Activated CD8-positive, alpha-beta memory T cell treated with anti-CD3 and anti-CD28 coated beads for 1 hour (primary cell): ENCODE measurements at places on chromosomes 1 and 21.

GRCh38 chr1:64537942-64538341, 68.0 kb downstream of the CACHD1 start:
- no peak for DNase-seq

- no peak for DNase-seq
Measured at GRCh38 chr1:27531959-27532685, 42.2 kb upstream of the WASF2 start.

GRCh38 chr1:20555025-20555757, 2.8 kb downstream of the FAM43B start:
- DNase-seq: no peak

GRCh38 chr1:41274752-41275545, 32.8 kb upstream of the SCMH1 start:
- no peak for DNase-seq

- no peak for DNase-seq
Measured at GRCh38 chr1:230541306-230541705, 101.0 kb upstream of the COG2 start.

DNA sequence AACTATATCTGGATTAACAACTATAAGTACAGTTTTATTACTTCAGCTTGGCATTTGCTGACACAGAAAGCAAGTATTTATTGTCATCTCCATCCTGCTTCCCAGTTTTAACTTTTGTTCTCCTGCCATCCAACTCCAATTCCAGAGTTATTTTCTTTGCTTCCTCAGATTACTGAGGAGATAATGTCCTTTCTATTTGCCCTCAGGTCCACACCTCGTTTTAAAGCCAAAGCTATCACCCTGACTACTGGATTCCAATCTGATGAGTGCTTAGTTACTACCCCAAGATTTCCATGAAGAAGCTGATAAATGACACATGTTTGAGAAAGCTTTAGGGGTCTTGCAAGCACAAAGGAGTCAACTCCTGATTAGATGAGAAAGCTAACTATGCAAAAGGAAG, 25.2 kb downstream of the ACKR1 start:
- DNase-seq: no peak
